ENCODE measurements at places on chromosomes 12 and 14.

- DNase-seq, result no peak
Measured at GRCh38 chr12:101700299-101700820, 2.9 kb downstream of the CHPT1 start.

GRCh38 chr14:103288076-103288766 is 45.8 kb upstream of the EIF5 start:
- no peak for DNase-seq

- no peak for DNase-seq
Measured at GRCh38 chr14:105173901-105174894, 5.6 kb upstream of the JAG2 start.

GRCh38 chr12:145369-145960 is 68.5 kb downstream of the SLC6A12 start:
- DNase-seq, result peak; percentile 25

DNA sequence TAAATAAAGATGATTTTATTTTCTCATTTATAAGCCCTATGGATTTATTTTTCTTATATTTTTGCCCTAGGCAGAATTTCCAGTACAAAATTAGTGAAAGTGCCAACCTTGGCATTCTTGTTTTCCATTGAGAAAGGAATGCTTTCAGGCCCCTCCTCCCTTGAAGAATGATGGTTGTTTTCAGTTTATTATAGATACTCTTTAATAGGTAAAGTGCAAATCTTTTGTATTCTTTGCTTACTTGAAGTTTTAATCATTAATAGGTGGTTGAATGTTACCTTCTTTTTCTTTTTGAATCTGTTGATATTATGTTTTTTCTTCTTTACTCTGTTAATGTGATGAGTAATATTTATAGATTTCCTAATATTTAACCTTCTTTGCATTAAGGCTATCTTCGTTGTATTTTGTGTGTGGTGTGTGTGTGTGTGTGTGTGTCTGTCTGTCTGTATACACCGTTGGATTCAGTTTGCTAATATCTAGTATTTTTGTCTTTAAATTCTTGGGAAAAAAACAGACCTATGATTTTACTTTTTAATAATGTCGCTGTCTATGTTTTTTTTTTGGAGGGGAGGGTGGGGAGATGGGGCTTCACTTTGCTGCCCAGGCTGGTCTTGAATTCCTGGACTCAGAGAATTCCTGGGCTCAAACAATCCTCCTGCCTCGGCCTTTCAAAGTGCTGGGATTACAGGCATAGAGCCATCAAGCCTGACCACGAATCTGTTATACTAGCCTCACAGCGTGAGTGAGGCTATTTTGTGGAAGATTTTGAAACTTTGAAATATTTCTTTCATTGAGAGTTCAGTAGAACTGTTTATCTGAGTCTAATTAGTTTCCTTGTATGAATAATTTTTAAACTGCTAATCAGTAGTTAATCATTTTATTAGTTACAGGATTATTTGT is 13.5 kb downstream of the SRGAP1 start:
- no peak for DNase-seq

GRCh38 chr12:6363330-6364043 is 11.9 kb downstream of the SCNN1A start:
- peak; percentile 63 for DNase-seq

DNA sequence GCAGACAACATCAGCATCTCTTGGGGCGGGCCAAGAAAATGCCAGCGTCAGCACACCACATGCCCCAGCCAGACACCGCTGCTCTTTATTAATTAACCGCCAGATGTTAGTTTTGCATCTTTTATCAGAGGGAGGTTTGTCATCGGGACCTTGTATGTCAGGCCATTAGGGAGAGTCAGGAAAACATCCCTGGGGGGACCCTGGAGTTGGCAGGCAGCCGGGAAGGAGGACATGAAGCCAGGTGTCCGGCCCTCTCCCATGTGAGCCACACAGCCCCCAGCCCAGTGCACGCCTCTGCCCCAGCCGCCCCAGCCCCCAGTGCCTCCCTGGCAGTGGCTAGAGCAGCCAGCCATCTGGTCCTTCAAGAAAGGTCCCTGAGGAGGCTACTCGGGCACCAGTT is 56.9 kb upstream of the FAM222A start:
- no peak for DNase-seq

DNA sequence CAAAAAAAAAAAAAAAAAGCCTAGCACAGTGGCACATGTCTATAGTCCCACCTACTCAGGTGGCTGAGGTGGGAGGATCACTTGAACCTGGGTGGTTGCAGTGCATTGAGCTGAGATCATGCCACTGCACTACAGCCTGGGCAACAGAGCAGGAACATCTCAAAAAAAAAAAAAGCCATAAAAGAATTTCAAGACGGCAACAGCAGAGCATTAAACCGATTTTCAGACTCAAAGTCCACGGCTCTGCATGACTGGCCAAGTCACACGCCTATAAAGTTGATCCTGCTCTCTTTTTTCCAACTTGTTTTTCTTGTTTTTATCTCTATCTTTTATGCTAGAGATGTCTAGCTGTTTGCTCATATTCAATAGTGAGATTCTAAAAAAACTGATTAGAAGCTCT is 45.3 kb downstream of the FBXO34 start:
- DNase-seq, result no peak

DNA sequence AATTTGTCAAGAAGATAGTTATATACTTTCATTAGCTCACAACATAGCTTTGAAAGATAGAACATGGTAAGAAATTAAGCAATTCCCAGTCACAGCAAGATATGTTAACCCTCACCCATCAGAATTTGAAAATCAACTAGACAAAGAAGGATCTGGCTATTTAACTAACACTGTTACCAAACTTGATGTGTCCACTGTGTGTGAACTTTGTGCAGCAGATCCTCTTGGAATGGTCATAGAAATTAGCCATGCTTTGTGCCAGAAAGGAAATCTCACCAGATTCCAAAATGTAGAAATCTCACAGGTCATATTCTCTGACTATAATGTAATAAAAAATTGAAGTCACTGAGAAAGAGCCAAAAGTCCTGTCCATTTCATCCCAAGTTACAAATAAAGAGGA is 46.1 kb downstream of the ZNF664 start:
- DNase-seq, result no peak

DNA sequence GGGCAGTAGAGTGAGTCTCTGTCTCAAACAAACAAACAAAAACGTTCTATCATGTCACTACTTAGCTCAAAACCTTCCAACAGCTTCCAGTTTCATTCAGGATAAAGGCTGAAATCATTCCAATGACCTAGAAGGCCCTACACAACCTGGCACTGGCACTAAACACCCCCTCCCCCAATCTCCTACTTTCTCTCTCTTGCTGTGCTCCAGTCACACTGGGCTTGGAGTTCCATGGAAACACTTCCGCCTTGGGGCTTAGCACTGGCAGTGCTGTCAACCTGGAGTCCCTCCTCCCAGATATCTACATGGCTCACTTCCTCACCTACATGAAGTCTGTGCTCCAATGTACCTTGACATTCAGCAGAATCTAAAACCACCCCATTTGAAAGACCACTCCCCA is 65.0 kb upstream of the SINHCAF start:
- no peak for DNase-seq

DNA sequence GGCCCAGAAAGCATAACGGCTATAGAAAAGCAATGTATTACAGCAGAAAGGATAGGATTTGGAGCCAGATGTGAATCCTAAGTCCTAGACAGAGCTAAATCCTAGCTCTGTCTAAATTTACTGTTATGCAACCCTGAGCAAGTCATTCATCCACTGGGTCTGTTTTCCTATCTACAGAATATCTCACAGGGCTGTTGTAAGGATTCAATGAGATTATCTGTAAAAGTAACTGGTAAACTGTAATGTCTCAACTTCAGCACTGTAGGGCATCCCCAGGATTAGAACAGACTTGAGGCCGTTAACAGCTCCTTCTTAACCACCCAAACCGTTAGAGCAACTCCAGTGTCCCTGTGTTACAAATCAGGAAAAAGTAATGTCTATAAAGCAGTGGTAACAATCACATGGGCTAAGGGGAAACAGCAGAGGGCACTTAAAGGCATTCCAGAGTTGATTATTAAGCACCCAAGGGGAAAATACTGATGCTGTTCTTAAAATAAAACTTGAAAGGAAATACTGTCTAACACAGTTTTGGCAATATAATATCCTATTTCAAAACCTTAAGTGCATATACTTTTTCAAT is 10.1 kb downstream of the GMFB start:
- no peak for DNase-seq

DNA sequence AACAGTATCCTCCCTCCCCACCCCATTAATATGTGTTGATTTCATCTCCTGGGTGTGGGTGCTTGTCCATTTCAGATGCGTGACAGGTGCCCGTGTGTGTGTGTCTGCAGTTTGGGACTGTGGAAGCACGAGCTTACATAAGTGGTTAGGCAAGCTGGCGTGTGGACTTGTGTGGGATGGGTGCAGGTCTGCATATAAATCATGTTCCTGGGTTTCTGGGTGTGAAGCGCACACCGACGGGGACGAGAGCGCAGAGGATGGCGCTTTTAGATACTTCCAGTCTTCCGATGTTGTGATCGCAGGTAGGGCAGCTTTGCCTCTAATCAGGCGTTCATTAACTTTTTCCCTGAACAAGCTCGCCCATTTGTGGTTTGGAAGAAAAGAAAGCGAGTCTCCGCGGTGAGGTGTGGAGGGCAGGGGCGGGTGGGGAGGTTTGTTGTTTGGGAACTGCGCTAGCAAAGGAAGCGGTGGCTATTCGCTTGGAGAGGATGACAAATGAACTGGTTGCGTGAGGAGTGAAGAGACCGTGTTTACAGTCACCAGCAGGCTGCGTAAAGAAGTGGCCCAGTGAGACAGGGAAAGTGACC is 865 bp downstream of the RGS6 start:
- peak; percentile 20 for DNase-seq

GRCh38 chr14:72625689-72626088 is 268.2 kb downstream of the DPF3 start:
- DNase-seq, result no peak

- no peak for DNase-seq
Measured at GRCh38 chr12:65811968-65812700, 12.1 kb upstream of the HMGA2 start.

DNA sequence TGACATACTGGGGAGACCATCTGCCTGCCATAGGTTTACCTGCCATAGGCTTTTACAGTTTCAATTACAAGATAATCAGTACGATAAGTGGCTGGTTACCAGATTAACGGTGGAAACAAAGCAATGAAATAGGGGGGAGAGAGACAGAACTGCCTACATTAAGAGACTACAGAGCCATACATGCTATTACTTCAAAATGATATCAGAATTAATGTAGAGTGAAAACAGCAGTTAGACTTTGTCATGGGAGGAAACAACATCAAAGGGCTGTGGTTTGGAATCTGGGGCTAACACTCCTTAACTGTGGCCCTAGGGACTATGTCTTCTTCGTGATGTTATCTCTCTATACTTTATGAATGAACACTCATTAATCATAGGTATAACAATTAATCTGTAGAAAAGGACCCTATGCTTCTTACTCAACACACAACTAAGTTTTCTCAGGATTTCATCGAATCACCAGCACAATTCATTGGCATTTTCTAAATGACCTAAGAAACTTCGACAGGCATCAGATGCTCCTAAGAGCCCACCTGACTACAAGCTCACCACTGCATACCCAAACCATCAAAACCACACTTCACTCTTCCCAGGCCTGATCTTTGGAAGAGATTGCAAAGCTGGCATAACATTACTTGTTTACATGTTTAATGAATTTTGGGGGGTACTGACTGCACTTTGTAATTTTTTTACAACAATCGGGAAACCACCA is 475.6 kb upstream of the SOX5 start:
- no peak for DNase-seq

DNA sequence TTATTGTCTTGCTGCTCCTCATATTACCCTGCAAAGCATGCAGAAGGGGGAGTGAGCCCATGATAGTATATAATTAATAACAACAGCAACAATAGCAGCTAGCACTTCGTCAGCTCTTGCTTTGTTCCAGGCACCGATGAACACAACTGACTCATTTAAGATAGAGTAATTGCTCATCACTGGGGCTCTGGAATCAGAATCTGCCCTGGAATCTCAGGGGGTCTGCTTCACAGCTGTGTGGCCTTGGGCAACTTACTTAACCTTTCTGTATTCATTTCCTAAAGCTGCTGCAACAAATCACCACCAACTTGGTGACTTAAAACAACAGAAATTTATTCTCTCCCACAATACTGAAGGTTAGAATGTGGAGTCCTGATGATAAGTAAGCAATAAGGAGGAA is 55.0 kb upstream of the PSMC1 start:
- no peak for DNase-seq

DNA sequence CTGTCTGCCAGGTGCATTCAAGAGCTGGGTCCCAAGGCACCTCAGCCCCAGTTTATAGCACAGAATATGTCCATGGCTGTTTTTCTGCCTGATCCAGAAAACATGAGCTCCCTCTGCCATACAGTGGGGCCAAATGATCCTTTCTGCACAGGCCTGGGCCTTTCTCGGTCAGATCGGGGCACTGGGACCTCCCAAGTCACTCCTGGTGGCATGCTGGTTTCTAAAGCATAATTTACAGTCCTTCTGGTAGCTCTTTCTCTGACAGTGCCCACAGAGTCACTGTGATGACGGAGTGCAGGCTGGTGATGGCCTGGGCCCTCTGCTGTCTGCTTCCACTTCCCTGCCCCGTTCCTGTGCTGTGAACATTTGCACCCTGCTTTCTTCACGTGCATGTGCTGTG is 99.2 kb downstream of the ADGRD1 start:
- DNase-seq, result no peak

DNA sequence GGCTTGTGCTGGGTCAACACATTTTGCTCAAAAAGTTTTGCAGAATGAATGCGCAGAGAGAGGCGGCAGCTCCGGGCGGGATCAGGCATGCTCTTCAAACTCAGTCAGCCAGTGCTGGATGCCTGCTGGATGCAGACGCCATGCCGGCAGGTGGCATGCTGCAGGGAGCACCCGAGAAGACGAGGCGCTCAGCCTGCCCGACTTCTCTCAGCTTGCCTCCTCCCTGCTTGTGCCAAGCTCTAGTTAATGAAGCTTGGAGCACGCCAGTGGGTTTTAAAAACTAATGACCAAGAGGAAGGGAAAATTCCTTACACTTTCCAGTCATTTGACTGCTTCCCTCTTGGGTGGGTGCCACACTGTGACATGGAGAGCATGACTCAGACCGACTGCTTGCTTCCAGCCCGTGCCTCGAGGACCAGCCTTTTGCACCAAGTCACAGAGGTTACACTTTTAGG is 39.8 kb downstream of the SLC24A4 start:
- no peak for DNase-seq

GRCh38 chr12:121792607-121793439 is 665 bp downstream of the RHOF start:
- peak; percentile 73 for DNase-seq

GRCh38 chr12:89863493-89863938 is 154.9 kb upstream of the ATP2B1 start:
- DNase-seq, result no peak

- no peak for DNase-seq
Measured at GRCh38 chr12:39300799-39301198, 142.1 kb downstream of the KIF21A start.

DNA sequence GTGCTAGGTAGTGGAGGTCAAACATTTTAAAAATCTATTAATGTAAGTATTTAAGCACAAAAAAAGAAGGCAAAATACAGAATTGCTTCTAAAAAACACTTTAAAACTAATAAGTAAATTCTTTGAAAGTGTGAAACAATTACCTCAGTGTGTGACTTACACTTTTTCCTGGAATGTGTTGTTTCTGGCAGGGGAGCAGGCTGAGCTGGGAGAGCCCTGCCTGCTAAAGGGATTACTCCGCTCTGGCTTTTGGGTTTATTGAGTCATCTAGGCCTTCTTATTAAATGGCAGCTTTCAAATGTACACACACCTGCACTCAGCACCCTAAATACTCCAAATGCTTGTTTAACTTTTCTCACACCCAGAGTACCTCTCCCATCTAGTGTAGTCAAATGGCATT is 279.8 kb downstream of the AKAP6 start:
- DNase-seq, result no peak
